Stimulated activated CD4-positive, alpha-beta T cell treated with anti-CD3 and anti-CD28 coated beads, Interleukin-4, amount 100 ng/mL, for 1 hour (primary cell): ENCODE measurements at places on chromosomes 1 and 21.
A peak's percentile ranks its signal among the peaks of the same experiment; 100 is the strongest.

GRCh38 chr1:16063226-16063829, 10.1 kb downstream of the FAM131C start:
- no peak for DNase-seq

DNA sequence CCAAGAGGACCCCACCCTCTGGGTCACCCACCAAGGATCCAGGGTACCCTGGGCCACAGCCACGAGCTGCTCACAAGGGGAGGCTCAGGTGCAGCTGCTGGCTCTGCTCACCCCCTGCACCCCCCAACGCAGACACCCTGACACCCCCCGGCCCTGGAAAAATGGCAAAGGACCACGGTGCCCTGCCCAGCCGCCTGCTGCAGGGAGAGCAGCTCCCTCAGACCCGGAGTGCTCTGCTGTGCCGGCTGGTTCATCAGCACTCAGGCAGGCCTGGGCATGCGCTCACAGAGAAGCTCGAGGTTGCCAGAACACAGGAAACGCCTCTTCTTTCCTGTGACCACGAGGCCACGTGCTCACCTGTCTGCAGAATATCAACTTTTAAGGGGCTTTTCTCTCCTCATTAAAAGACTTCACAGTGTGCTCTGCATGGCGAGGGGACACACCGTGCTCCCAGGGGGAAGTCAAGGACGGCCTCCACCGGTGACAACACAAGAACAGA, 4.3 kb upstream of the C1QTNF12 start:
- DNase-seq, result peak; percentile 69

GRCh38 chr1:15734296-15734695, 1.8 kb upstream of the SLC25A34 start:
- DNase-seq, result no peak

GRCh38 chr1:166479052-166479631, 312.3 kb upstream of the FAM78B start:
- peak; percentile 49 for DNase-seq

DNA sequence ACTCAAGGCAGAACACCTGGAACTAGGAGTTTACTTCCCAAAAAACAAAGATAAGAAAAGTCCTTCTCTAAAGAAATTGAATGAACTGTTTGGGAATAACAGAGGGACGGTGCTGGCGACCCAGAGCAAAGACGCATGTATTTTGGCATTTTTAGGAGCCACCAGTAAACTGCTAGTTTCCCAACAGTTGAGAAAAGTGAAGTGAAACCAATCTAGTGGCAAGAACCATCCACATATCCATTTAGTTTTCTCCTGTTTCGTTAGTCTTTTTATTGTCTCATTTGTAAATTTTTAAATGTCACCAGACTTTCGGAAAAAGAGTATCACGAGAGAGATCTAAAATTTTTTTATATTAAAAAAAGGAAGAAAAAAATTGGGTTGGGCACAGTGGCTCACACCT, 30.2 kb downstream of the ODF2L start:
- DNase-seq, result no peak

DNA sequence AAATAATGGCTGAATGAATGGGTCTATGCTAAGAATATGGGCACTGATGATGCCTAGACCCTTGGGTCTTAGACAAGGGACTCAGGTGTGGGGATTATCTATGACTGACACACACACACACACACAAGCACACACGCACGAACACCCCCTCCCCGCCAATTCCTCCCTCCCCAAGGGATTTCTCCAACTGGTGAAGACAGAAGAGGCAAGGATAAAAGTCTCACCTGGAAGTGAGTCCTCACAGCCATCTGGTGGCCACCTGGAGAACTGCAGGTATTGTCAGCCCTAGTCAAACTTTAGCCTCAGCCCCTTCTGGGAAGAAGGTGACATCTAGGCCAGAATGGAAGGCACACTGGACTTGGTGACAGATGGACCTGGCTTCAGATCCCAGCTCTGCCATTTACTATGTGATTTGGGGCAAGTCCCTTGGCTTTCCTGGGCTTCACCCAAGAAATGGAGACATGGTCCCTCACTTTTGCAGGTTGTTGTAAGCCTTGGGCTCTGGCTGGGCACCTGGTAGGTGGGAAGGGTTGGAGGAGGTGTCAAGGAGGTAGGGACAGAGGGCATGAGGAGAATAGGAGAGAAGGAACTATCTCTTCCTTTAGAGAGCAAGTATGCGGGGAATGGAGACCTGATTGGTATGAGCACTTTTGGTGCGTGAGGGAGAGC, 4.0 kb upstream of the GPR3 start:
- DNase-seq, result peak; percentile 79

- no peak for DNase-seq
These were observed 10.2 kb downstream of the USP24 start for GRCh38 chr1:55204997-55205396.

GRCh38 chr1:96334236-96334557, 387.4 kb upstream of the PTBP2 start:
- no peak for DNase-seq

GRCh38 chr1:156707417-156708217, 2.2 kb upstream of the CRABP2 start:
- no peak for DNase-seq

DNA sequence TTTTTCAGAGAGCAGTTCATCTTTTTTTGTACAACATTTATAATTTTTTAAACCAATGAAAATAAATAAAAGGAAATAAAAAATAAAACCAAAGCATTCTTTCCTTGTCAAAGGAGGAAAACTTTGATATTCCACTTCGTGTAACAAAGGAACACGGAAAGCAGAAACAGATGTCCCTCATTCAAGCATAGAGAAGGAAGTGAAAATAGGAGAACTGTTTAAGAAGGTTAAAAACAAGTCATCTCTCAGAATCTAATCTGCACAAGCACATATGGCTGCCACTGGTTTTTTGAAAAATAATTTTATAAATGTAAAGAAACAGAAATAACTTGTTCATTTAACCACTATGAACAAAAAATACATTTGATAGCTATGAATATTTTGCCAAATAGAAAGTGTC, 35.9 kb upstream of the ZNF644 start:
- DNase-seq, result no peak

DNA sequence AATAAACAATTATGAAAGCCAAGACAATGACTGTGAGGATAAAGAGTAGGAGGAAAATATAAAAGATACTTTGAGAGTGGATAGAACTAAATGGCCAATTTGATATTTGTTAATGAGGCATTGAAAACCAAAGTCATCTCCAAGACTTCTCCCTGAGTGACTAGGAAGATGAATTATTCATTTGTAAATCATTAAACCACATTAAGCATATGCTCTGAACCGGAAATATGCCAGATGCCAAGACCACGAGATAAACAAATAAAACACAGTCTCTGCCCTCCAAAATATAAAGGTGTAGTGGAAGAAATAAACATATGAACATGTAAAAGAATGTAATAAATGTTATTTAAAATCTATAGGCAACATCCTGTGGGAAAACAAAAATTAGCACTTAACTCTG, 78.8 kb downstream of the MRPL39 start:
- DNase-seq, result no peak
